ENCODE measurements at places on chromosomes 2 and 18. TPM values are rescaled to one million over a fixed set of nuclear protein-coding genes. Genes with fewer than 3 reads are reported as not detected.

Gene ERMN
- total RNA-seq = not detected

DNA sequence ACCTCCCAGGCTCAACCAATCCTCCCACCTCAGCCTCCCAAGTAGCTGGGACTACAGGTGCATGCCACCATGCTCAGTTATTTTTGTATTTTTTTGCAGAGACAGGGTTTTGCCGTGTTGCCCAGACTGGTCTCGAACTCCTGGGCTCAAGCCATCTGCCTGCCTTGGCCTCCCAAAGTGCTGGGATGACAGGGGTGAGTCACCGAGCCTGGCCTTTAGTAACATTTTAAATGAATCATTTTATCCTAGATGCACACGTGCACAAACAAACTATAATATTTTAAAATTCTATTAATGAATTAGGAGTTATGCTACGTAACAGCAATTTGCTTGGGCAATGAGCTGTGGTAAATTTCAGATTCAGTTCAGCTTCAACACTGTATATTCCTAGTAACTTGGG is 862.5 kb upstream of the ID2 start:
- H3K27ac ChIP-seq = no peak overlapping the region
- H3K36me3 ChIP-seq = no peaks in the 10 kb centered on the region
- no peak overlapping the region for H3K4me3 ChIP-seq
- H3K27me3 ChIP-seq = no peaks in the 10 kb centered on the region

GRCh38 chr2:156935616-156936015 is 321.9 kb upstream of the GALNT5 start:
- H3K27me3 ChIP-seq = no peaks in the 10 kb centered on the region
- no peak overlapping the region for H3K4me3 ChIP-seq
- peaks cover 2% of the 10 kb centered on the region for H3K4me1 ChIP-seq
- no peak for DNase-seq
- no peak overlapping the region for H3K27ac ChIP-seq

- no peaks in the 10 kb centered on the region for H3K36me3 ChIP-seq
- no peaks in the 10 kb centered on the region for H3K4me1 ChIP-seq
Observed at GRCh38 chr2:178819992-178820391, 12.8 kb upstream of the TTN start.

GRCh38 chr2:86066007-86066578 is 39.6 kb downstream of the POLR1A start:
- H3K27me3 ChIP-seq = no peaks in the 10 kb centered on the region
- DNase-seq = no peak
- no peak overlapping the region for H3K4me3 ChIP-seq

DNA sequence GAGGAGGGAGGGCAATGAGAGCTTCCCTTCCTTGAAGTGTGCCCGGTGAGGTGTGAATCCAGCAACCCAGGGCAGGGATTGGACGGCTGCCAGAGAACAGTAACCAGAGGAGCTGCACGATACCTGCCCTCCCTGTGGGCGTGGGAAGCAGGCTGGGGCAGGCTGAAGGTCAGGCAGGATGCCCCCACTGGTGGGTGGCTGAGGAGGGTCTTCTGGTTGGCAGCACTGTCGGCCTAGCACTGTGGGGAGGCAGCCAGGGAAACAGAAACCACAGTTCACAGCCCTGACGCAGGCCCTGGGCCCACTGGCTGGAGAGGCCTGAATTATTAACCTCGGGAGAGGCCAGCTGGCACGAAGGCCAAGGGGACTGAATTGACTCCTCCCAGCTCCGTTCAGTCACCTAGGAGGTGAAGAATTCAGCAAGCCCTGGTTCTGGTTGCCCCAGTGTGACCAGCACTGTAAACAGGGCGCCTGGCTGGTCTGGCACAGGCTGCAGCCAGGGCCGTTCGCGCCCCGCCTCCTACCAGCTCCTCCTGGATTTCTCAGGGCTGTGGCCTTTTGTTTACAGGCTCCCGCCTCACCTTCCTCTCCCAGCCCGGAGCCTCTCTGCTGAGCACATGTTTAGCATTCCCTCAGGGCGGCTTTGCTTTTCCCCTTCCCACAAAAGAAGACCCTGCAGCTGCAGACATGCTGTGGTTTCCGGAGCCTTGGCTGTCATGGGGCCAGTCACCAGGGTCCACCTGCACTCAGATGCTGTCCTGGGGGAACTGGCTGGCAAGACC is 97.8 kb downstream of the B3GNT2 start:
- peaks cover 7% of the 10 kb centered on the region for H3K4me1 ChIP-seq
- no peaks in the 10 kb centered on the region for H3K36me3 ChIP-seq
- H3K4me3 ChIP-seq = no peak overlapping the region
